Stimulated activated CD4-positive, alpha-beta T cell treated with anti-CD3 and anti-CD28 coated beads, Interleukin-12 subunit alpha, Interleukin-12 subunit beta, amount 100 ng/mL, for 4 hours (primary cell): ENCODE measurements at places on chromosomes 3 and 15.

GRCh38 chr3:193132241-193132640 is 108.8 kb upstream of the PLAAT1 start:
- DNase-seq: no peak

DNA sequence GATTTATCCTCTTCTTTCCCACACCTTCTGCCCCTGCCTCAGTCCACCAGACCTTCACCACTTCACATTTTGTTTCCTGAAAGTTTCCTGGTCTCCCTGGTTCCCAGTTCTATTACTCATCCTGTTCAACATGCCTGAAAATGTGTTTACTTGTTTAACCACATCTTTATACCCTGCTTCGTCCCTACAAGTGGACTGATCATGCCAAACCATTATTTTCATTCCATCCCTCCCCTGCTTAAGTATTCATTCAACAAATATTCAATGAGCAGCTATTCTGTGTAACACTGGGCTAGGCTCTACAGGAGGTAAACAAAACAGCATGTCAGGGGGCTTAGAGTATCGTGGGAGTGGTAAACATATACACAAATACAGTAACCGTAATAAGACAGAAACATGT is 5.5 kb downstream of the MYO5A start:
- no peak for DNase-seq

DNA sequence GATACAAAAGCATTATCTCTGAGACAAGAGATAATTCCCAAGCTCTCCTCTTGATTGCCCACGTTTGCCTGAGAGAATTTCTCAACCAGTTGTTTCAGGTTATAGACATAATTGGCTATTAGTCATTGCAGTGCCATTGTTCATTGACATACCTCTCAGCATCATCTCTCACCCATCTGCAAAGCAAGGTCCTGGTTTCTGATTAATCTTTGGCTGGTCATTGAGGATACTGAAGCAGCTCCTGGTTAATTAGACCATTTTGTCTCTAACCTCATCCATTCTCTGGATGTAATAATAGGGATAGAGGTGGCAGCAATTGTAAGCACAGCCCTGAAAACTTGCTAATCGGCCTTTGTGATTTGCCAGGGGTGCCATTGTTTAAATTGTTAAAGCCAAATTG is 104.2 kb downstream of the CNTN6 start:
- no peak for DNase-seq

GRCh38 chr15:92391640-92392039 is 2.0 kb upstream of the ST8SIA2 start:
- DNase-seq: no peak

- DNase-seq: no peak
Observed at GRCh38 chr3:44510000-44510368, 32.5 kb upstream of the ZNF445 start.

DNA sequence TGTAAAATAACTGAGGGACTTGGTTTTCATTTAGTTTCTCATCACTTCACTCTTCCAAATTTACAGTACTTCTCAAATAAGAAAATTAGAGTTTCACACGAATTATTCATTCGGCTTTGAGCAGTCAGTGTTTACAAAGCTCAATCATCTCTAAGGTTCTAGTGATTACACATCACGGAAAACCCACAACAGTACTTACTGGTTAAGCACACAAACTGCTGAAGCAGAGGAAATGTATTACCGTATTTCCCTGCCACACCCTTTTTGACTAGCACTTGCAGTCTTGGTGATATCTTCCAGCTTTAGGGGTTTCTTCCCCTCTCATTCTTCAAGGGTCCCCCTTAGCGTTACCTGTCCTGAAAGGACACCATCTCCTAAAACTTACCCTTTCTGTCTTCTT is 164.8 kb upstream of the CDIN1 start:
- DNase-seq: no peak

DNA sequence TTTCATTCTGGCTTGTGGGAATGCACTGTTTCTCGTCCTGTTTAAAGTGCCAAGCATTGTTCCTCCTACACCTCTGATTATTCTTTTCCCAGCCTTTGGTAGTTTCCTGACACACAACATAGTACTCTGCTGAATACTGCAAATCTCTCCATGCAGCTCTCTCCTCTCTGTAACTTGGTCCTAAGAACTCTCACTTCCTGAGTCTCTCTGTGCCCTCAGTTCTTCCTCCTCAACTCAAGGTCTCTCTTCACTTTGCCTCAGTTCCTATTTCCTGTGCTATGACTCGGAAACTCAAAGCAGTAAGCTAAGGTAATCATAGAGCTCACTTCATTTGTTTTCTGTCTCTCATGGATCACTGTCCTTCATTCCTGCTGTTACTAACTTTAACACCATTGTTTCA is 113.4 kb downstream of the ZNF280D start:
- no peak for DNase-seq

DNA sequence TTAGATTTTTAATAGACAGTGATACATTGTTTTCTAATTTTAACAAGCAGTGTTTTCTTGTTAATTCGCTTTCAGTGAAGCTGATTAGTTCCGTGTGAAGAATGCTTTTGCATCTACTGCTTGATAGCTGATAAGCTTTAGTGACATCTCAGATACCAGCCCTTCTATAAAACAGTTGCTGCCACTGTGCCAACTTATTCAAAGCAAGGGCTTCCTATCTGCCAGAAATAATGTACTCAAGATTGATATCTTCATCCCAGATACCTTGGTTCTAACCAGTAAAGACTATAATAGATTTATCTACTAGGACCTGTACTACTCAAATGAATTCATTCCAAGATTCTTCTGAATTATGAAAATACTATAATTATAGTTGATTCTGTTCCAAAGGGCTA is 30.4 kb downstream of the RARB start:
- no peak for DNase-seq

DNA sequence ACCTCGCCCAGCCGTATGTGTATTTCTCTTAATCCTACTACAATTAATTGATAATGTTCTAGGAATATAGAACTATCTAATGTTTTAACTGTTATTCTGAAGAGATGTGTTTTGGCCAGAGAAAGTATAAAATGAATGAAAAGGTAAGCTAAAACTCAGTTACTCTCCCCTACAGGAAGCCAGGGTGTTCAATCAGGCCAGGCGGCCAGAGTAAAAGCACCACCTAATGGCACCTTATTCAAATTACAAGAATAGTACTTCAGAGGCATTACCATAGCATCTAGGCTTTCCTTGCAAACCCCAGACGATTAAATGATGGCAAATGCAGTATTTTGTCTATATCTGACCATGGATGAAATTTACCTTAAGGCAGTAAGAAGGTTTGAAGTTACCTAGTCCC is 10.4 kb downstream of the SLC12A8 start:
- DNase-seq: no peak

DNA sequence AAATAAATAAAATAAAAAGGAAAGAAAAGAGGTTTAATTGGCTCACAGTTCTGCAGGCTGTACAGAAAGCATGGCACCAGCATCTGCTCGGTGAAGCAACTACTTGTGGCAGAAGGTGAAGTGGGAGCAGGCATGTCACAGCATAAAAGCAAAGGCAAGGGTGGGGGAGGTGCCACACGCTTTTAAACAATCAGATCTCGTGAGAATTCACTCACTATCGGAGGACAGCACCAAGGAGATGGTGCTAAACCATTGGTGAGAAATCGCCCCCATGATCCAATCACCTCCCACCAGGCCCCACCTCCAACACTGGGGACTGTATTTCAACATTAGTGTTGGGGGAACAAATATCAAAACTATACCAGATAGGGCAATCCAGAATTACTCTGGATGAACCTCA is 15.3 kb downstream of the SCG3 start:
- DNase-seq: no peak

DNA sequence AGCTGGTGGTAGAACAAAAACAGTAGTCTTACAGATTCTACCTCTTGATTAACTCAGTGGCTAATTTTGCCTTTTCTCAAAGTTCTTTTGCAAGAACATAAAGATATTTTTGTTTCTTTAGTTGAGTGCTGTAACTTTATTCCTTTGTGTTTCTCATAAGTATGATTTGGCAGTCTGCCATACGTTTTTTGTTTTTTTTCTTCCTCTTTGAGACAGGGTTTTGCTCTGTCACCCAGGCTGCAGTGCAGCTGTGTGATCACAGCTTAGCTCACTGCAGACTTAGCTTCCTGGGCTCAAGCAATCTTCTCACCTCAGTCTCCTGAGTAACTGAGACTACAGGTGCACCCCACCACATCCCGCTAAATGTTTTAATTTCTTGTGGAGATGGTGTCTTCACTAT is 22.4 kb downstream of the B3GNT5 start:
- DNase-seq: no peak

DNA sequence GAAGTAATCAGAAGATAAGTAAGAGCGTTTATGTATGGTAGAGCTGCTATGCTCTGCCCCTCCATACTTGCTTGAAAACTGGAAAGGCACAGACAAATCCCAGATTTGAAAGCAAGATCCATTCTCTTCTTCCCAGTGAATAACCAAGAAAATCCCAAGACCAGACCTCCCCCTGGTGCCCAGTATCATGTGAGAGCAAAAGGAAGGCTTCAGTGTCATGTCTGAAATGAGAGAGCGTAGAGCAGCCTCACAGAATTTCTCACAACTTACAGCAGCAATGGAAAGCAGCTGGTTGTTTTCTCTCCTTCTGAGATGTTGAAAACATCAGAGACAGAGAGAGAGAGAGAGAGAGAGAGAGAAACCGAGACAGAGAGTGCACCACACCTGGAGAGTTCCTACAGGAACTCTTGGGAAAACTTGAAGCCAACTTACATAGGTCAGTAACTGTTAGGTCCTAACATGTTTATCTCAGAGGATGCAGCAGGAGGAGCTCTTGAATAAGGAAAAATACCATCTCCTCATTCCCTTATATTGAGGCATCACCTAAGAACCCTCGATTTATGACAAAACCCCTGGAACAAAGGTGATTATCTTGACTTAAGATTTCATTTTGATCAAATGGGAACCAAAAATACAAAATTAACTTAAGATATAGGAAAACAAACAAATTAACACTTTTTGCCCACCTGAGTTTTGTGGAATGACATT is 273.3 kb downstream of the NSUN3 start:
- no peak for DNase-seq

DNA sequence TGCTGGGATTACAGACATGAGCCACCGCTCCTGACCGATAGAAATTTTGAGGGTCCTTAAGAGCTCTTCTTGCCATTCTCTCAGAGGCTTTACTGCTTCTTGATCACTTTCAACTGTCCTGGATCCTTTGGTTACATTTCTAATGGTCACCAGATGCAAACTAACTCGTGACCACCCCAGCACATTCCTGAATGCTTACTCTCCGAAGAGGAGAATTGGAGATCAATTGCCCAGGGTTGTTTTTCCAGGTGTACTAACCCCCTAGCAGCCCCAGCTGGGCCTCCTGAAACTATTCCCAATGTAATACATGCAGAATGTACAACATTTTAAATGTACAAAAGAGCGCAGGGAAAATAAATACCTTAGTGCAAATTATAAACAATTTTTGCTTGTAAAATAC is 65.1 kb upstream of the TBL1XR1 start:
- no peak for DNase-seq

DNA sequence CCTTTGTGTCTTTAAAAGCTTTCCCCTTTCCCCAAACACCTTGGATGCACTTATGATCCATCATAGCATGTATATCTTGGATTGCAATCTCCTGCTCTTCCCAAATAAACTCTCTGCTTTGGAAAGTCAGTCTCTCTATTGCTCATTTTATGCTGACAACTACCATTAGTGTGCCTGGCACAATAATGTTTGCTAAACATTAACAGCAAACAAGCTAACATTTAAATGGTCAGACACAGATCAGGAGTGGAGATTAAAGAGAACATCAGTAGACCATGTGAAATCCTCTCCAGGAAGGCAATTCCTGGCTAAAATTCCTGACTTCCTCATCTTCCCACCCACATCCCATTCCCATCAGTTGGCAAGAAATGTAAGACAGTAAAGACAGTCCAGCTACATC is 44.3 kb upstream of the EIF1B start:
- no peak for DNase-seq

- DNase-seq: no peak
Observed at GRCh38 chr3:5766848-5767247, 579.3 kb downstream of the EDEM1 start.

GRCh38 chr15:96125721-96126415 is 204.6 kb upstream of the NR2F2 start:
- no peak for DNase-seq

DNA sequence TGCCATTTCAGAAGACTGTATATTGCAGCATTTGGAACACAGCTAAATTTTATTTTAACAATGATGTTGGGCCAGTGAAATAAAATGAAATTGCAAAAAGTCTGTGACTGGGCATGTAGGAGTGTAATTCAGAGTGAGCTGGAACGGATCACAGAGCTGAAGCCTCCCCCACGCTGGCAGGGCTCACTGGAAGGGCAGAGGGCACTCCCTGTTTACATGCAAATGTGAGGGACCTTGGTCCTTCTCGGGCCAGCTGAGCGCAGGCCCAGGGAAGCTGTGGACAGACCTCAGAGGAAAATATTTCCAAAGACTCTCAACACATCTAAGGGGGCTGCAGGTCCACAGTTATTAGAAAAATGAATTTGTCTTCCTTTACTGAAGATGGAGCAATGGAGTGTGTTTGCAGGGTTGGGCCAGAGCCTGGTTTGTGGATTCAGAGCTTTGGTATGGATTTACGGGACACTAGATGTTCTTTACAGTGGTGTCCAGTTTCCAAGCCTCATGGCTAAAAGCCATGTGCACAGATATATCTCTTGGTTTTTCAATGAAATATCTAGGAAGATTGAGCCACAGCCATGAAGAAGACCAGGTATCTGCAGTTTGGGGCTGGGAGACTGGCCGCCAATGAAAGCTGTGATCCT is 32.0 kb downstream of the TRPM1 start:
- no peak for DNase-seq

GRCh38 chr3:69433969-69434325 is 48.1 kb upstream of the FRMD4B start:
- no peak for DNase-seq

DNA sequence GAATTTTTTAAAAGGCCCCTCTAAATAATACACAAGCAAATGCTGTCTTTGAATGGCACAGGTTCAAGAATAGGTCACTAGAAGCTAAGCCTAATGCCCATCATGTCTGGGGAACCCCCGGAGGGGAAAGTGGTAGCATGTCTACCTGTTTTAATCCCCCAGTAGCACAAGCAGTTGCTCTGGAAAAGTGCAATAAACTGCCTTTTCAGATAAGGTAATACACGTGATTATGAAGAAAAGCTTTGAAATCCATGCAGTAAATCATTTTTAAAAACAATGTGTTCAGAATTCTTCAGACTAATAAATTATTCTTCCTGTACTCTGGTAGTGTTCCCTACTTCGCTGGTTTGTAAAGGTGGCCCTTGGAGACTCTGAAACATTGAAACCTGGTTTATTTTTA is 922.2 kb downstream of the ROBO1 start:
- DNase-seq: no peak

- no peak for DNase-seq
Observed at GRCh38 chr3:122858373-122858772, 63.5 kb downstream of the SLC49A4 start.

DNA sequence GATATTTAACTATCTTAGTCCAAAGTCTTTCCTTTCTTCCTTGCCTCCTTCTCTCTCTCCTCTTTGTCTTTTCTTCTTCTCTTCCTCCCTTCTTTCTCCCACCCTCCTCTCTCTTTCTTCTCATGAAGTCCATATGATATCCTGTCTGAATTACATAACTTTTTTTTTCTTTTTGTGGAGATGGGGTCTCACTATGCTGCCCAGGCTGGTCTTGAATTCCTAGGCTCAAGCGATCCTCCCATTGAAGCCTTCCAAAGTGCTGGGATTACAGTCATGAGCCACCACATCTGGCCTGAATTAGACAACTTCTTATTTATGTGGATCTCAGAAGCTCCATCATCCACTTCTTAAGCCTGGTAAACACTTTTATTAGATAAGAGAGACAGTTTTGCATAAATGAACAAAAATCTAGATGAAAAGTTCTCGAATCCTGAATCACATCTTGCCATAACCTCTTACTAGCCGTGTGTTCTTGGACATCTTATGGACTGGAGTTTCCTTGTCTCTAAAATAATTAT is 206.5 kb downstream of the LPP start:
- no peak for DNase-seq
